ENCODE measurements at places on chromosomes 1 and 21. TPM values are rescaled to one million over a fixed set of nuclear protein-coding genes. Genes with fewer than 3 reads are reported as not detected.

DNA sequence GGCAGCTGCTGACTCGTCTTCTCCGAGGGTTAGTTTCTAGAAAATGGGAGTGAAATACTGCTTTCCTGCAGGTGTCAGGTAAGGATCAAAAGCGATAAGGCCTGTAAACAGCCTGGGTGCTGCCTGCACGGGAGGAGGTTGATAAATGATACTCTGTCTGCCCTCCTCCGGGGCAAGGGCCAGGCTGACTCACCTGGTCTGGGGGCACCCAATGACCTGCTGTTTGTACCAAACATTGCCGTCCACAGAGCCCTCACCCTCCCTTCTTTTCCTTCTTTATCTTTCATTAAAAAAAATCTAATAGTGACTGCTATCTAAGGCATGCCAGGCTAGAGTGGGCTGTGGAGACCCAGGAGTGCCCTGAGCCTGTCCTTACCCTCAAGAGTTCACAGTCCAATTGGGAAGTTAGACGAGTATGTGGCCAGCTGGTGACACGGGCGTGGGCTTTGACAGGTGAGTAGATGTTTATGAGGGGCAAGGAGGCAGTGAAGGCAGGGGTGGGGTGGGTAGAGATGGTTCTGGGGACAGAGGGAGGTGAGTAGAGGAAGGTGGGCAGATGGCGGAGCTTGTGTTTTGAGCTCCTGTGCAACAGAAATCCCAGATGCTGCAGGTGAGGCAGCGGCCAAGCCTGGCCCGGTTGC is 16.2 kb downstream of the EDN2 start:
- DNase-seq = no peak

The CHI3L2 gene
- total RNA-seq = 1.6 TPM

DNA sequence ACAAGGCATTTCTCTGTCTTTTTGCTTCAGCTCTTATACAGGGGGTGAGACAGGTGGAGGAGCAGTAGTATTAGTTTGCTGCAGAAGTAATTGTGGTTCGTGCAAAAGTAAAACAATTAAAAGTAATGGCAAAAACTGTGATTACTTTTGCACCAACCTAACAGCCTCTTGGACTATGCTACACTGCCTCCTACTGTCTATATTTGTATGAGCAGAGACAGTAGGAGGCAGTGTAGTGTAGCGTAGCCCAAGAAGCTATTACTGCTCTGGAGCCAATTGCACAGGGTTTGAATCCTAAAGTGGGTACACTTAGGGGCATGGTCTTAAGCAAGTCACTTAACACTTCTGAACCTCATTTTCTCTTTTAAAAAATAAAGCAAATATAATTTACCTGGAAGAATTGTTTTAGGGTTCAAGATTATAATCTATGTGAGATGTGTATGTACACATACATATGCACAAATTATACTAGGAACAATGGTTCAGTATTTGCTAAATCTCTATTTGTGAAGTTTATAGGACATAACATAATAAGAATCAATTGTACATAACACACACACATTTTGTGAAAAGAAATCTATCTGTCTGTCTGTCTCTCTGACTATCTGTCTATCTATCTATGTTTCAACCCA is 103.8 kb downstream of the BRINP3 start:
- DNase-seq = peak; percentile 29

DNA sequence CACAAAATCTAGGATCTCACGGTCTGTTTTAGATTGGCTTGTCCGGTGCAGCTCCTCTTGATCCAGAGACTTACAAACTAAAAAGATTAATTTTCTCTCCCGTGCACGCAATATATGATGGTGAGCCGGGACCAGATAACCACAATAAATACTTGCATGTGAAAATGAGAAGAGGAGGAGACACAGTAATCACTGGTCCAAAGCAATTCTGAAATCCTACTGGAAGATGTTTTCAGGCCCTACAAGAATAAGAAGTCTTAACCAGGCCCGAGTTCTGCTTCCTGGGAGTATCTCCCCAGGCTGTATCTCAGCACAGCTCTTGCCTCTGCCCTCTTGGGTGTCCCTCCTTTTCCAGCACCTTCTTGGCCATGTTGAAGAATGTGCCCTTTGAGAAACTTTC is 1.0 kb upstream of the WDR4 start:
- no peak for DNase-seq

- peak; percentile 42 for DNase-seq
Observed at GRCh38 chr1:77831976-77832711, 52.7 kb downstream of the MIGA1 start.

The TNFRSF4 gene
- not detected for total RNA-seq
